ENCODE measurements at places on chromosomes 1 and 21.

DNA sequence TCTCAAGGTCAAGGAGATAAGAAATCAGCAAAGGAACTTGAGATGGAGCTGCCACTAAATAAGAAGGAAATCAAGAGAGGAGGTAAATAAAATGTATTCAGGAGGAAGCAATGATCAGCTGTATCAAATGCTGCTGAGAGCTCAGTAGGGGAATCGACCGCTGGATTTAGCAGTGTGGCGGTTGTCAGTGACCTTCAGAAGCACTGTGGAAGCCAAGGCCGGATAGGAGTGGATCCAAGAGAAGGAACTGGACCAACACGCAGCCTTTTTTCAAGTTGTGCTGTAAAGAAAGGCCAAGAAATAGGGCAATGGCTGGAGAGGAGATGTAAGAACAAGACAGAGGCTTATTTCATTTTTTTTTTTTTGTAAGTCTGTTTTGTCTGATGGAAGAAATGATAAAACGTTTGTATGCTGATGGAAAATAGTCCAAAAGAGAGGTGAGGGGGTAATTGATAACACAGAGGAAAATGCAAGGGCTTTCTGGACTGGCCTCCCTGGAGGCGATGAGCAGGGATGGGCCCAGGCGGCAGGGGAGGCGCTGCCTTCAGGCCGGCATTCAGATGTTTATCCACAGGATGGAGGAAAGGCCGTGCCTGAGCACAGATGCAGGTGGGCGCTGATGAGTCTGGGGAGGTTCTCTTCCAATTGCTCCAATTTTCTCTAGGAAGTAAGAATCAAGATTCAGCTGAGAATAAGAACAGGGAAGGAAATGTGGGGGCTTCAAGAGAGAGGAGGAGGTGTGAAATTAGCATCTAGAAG is 17.5 kb upstream of the FAM43B start:
- DNase-seq, result no peak

GRCh38 chr1:233114159-233114558 is 163.7 kb downstream of the NTPCR start:
- no peak for DNase-seq

GRCh38 chr1:10374442-10374860 is 24.4 kb upstream of the PGD start:
- DNase-seq, result no peak

- DNase-seq, result no peak
These were observed 4.4 kb downstream of the MIER1 start for GRCh38 chr1:66929146-66929688.

GRCh38 chr1:162276493-162276892 is 100.2 kb downstream of the SPATA46 start:
- DNase-seq, result no peak

DNA sequence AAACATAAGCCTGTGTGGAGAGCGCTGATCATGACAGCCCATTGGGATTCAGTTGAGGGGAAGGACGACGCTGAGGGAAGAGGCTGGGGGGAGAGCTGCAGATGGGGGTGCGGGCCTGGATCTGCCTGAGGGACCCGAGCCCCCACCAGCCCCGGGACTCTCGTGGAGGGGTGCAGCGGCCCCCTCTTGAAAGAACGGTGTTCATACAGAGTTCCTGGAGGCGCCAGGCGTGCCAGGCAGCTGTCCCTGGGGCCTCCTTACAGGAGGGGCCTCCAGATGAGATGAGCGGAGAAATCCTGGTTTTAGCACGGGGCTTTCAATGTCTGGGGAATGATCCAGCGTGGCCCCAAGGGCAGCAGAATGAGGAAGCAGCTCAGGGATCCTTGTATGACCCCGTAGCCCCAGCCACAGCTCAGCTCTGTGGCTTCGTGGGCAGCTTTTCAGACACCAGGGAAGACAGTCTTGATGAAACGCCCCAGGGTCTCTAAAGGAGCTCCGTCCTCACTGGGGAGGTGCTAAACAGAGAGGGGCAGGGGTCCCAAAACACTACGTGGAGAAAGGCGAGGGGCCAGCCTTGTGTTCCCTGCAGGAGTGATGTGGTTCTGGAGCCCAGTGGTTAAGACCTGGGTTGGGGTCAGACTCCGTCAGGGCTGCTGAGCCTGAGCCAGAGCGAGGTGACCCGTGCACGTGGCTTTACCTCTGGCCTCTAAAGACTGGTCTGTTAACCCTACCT is 7.2 kb upstream of the DSCAM start:
- DNase-seq, result no peak

DNA sequence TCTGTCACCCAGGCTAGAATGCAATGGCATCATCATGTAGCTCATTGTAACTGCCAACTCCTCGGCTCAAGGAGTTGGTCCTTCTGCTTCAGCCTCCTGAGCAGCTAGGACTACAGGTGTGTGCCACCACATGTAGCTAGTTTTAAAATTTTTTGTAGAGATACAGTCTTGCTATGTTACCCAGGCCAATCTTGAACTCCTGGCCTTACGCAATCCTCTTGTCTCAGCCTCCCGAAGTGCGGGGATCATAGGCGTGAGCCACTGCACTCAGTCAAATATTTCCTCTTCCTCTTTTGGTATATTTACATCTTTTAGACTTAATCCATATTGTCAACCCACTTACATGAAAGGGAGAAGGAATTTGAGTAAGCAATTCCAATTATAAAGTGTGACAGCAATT is 121.1 kb downstream of the EVI5 start:
- no peak for DNase-seq

DNA sequence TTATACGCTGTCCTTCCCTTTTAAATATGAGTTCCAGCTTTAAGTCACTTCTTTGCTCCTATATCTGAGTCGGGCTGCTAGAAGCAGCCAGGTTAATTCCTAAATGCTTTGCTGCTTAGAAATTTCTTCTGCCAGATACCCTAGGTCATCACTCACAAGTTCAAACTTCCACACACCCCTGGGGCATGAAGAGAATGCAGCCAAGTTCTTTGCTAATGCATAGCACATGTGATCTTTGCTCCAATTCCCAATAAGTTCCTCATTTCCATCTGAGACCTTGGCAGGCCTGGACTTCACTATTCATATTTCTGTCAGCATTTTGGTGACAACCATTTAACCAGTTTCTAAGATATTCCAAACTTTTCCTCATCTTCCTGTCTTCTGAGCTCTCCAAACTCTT is 14.5 kb upstream of the APP start:
- DNase-seq, result no peak
